H1 (cell line): ENCODE measurements at places on chromosomes 7 and 10. TPM values are rescaled to one million over a fixed set of nuclear protein-coding genes. Genes with fewer than 3 reads are reported as not detected.

DNA sequence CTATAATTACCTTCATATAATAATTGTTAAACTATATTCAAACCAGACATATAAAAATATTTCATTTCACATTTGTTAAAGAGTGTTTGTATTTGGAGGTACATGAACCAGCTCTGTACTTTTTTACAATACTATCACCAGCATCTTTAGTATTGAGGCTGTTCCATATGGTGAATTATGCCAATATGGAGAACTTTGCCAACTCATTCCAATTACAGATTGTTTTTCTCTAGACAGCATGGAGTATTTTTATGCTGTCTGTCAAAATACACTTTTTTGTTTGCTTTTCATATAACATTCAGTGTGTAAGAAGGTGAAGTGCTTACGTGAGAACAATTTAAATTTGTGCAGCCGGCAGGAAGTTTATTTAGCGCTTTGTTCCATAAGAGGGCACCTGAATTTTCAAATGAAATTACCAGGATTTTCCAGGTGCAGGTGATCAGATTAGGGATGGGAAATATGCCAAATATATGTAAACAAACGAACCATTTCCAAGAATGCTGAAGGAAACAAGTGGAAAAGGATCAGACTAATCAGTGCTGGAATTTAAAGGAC, 54.9 kb downstream of the SEMA3E start:
- no peaks in the 10 kb centered on the region for H3K27me3 ChIP-seq
- H3K4me3 ChIP-seq, result no peak overlapping the region
- no peak for DNase-seq
- no peak overlapping the region for H3K27ac ChIP-seq
- H3K4me1 ChIP-seq, result no peaks in the 10 kb centered on the region

The PLA2G12B gene
- not detected in 2 replicates for total RNA-seq

The TMEM213 gene
- total RNA-seq, result 0.67 TPM in 1 of 2 replicates, not detected in the other

The CALML5 gene
- 0.38 TPM in 1 of 2 replicates, not detected in the other for total RNA-seq

The LDB3 gene
- total RNA-seq, result 0.40 and 0.43 TPM in 2 replicates
